Cortex of kidney (tissue), 1 donor: ENCODE measurements at places on chromosomes 4 and X.

DNA sequence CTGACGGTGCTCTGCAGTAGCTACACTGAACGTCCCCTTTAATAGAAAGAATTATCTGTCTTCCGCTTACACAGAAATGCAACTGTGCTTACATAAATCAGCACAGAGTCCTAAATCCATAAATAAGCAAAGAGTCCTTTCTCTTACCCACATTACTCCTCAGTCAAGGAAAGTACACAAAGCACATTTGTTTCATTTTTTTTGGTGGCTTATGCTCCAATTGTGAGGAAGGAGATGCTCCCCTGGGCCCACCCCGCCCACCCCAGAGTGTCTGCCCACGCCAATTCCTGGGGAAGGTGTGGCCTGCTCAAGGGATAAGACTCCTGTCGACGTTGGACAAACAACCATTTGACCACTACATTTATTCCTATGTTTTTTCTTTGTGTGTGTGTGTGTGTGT is 53.8 kb downstream of the CPLX1 start:
- DNase-seq, result no peak

GRCh38 chr4:183422962-183423631 is 21.3 kb upstream of the CDKN2AIP start:
- DNase-seq, result no peak

GRCh38 chr4:20297783-20298182 is 46.1 kb downstream of the SLIT2 start:
- DNase-seq, result no peak

DNA sequence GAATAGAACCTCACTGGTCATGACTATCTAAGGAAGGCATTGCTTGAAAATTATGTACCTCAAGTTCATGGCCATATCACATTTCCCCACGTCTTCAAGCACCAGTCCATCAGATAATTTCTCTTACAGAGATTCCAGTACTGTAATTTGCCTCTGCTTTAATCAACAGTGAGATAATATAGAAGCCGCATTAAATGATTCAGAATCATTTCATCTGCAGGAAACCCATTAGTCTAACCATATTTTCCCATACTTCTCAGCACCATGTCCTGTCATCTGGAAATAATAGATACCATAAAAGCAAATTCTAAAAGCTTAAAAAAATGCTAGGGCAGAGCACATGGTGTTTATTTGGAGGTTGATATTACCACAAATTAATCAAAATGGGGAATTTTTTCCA is 310.3 kb upstream of the SLIT2 start:
- no peak for DNase-seq

GRCh38 chr4:76582074-76582816 is 147.2 kb downstream of the SHROOM3 start:
- no peak for DNase-seq

- DNase-seq, result no peak
Measured at GRCh38 chrX:25083661-25084060, 67.9 kb upstream of the ARX start.

DNA sequence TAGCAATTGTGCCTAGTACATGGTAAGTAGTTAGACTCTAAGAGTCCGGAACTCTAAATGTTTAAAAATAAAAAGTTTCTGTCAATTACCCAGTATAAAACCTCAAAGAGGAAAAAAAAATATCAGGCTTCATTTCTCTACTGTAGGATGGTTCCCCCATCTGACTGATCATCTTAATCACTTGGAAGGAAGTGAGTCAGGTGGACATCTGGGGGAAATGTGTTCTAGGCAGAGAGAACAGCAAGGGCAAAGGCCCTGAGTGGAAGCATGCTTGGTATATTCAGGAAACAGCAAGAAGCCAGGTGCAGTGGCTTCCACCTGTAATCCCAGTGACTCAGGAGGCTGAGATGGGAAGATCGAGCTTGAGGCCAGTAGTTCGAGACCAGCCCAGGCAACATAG is 2.9 kb upstream of the EIF1AX start:
- no peak for DNase-seq

GRCh38 chr4:90112715-90113114 is 14.5 kb upstream of the CCSER1 start:
- no peak for DNase-seq

DNA sequence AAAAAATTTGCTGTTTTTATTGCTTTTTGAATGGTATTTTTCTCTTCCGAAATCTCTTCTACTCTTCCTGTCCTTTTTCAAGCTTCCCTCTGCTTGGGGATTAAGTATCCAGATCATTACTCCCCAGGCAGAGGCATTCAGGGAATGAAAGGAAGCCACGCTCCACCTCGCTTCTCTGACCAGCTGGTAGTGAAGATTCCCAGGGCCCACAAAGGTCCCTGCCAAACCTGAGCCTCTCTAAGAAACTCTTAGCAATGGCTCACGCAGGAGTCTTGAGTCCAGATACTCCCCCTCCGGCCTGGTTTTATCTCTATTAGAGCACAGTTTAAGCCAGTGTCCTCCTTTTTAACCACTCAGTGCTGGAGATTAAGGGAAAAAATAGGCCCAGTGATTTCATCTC is 51.4 kb upstream of the SOD3 start:
- DNase-seq, result no peak

DNA sequence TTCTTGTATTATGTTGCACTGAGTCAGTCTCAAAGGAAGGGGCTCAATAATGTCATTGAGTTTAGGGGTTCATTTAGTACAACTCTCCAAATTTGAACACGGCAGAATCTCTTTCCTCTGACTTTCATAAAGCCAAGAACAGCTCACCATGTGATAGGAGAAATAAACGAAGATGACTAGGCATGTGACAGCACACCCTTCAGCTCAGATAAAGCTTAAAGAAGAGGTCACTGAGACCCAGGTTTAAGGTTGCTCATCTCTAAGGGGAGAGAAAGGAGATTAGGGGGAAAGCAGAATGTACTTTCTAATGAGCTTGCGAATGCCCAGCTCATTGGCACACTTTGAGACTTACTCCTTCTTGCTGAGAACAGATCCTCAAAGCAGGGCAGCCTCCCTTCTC is 89.0 kb downstream of the PLAC1 start:
- no peak for DNase-seq

DNA sequence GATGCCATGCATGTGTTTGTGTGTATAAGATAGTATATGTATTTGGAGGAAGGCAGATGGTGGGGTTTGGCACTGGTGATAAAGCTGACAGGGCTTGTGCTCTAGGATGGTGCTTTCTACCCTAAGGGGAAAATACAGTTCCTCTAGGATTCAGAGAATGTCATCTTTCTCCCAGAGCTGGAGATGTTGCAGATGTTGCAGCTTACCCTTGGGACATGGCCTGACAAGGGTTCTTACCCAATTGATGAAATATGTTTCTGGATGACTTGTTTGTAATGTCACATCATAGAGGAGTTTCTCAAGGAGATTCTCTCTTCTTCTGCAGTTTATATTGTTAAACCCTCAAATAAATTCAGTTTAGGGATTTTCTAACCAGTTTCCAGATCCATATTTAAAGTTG is 52.5 kb upstream of the PITX2 start:
- DNase-seq, result no peak

DNA sequence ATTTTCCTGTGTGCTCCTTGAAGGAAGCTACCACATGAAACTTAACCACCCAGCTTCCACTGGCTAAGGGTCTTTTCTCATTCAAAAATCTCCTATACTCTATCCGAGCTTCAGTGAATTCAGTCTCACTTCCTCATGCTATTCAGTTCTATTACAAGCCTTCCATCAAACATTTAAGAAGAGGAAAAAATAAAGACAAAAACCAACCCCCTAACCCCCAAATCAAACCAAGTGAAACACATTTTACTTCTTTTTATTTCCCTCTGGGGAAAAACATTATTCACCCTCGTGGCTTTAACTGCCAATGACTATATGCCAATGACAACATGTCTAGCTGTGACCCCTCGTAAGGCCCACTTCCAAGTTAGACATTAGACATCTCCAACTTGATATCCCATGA is 16.2 kb upstream of the WDR19 start:
- no peak for DNase-seq

- DNase-seq, result no peak
Measured at GRCh38 chrX:37684973-37685372, 618 bp upstream of the XK start.

DNA sequence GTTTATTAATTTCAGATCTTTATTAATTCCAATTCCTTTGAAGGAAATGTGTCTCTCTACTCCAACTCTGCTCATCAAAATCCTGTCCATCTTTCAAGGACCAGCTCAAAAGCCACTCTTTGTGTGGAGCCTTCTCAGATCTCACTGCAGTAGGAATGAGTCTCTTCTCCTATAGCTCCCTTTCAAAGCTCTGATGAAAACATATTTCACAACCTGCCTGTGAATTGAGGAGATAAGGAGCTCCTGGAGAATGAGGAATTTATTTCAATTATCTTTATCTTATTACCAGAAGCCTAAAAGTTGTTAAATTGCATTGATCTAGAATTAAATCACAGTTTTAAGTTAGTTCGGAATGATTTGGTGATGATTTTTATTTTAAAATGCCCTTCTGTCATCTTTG is 92.6 kb upstream of the TRPC3 start:
- DNase-seq, result no peak

DNA sequence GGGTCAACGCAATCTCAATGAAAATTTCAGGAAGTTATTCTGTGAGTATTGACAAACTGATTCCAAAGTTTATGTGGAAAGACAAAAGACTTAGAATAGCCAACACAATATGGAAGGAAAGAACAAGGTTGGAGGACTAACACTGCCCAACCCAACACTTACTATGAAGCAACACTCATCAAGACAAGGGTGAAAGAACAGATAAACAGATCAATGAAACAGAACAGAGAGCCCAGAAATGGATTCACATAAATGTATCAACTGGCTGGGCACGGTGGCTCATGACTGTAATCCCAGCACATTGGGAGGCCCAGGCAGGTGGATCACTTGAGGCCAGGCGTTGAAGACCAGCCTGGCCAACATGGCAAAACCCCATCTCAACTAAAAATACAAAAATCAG is 41.2 kb downstream of the FRYL start:
- no peak for DNase-seq

DNA sequence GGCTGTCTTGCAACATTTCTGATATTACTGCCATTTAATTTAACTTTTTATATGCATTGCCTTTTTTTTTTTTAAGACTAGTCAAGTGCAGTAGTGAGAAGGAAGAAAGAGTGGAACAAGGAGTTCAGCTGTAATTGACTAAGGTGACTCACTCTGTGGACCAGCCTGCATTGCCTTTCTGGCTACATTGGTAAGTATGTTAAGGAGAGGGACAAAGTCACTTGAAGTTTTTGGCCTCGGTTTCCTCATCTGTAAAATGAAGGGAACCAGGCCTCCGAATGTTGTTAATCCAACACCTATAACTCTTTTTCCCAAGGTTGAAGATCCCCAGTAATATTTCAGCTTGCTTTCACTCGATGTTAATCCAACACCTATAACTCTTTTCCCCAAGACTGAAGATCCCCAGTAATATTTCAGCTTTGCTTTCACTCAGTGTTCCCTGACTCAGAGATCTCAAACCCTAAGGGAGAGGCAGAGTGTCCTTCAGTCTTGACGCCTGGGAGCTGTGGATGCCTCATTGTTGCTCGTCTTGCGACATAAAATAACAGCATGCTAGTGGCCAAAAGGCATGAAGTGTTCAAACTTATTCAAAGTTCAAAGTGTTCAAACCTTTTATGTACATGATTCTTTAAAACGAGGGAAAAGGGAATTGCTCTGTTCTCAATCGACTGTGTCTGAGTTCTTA is 102.0 kb downstream of the SORBS2 start:
- DNase-seq, result no peak

DNA sequence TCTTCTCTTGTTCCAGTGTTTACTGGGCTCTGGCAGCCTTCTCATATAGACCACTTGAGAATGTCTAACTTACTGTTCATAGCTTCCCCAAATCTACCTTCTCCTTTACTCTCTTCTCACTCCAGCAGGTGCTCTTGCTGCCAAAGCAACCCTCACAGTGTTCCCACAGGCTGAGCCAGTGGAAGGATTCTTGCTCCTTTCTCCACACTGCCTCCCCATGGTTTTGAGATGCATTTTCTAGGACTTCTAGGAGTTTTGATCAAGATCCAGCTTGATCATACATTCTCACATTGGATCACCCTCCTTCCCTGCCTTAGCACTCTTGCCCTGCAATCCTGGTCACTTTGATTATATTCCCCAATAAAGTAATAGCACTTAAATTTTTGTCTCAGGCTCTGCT is 230.8 kb downstream of the TMEM47 start:
- no peak for DNase-seq

GRCh38 chr4:111793433-111794091 is 351.7 kb upstream of the FAM241A start:
- DNase-seq, result no peak

GRCh38 chr4:2802618-2803531 is 10.0 kb downstream of the SH3BP2 start:
- no peak for DNase-seq
